ENCODE measurements at places on chromosomes 13 and 19.

GRCh38 chr19:45418802-45419201 lies 4.9 kb downstream of the ERCC1 start:
- DNase-seq = no peak

- no peak for DNase-seq
Measured at GRCh38 chr19:51137792-51138425, 4.2 kb upstream of the SIGLEC7 start.

GRCh38 chr19:4877753-4878490 lies 10.5 kb upstream of the PLIN3 start:
- no peak for DNase-seq

- peak; percentile 65 for DNase-seq
Measured at GRCh38 chr13:76885203-76886004, 801 bp downstream of the KCTD12 start.

DNA sequence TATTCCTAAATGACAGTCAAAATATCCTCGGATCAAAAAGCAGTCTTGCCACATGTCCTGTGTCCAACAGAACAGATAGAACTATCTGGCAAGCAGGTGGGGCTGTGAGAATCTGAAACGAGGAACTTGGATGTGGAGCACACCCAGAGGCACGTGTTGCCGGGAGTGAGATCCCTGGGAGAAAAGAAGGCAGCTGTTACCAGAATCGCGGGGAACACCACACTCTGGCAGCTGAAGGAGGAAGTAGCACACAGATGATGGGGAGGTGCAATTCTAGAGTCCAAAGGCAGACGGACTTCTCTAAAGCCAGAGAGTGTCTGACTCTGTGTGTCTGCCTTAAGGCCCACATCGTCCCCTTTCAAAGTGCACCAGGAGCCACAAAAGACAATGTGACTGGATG lies 22.3 kb downstream of the SLC7A1 start:
- no peak for DNase-seq

DNA sequence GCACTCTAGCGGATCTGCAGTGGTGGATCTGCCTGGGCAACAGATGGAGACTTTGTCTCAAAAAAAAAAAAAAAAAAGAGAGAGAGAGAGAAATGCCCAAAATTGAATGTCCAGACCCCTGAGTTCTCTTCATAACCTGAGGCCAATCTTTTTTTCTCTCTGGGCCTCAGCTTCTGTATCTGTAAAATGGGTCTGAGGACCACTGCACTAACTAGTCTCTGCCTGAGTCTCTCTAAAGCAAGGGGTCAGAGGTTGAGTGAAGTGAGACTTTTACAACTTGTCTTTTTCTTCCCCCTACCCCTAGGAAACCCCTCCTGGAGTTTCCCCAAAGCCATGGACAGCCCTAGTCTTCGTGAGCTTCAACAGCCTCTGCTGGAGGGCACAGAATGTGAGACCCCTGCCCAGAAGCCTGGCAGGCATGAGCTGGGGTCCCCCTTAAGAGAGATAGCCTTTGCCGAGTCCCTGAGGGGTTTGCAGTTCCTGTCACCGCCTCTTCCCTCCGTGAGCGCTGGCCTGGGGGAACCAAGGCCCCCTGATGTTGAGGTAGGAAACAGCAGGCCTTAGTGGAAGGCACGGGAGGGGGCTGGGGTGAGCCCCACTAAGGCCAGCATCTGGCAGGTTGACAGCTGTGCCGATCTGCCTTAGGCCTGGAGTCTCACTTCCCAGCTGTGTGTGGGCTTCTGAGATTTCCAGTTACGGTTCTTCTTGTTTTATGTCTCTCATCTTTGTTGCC lies 1.8 kb downstream of the TMEM91 start:
- DNase-seq = no peak

DNA sequence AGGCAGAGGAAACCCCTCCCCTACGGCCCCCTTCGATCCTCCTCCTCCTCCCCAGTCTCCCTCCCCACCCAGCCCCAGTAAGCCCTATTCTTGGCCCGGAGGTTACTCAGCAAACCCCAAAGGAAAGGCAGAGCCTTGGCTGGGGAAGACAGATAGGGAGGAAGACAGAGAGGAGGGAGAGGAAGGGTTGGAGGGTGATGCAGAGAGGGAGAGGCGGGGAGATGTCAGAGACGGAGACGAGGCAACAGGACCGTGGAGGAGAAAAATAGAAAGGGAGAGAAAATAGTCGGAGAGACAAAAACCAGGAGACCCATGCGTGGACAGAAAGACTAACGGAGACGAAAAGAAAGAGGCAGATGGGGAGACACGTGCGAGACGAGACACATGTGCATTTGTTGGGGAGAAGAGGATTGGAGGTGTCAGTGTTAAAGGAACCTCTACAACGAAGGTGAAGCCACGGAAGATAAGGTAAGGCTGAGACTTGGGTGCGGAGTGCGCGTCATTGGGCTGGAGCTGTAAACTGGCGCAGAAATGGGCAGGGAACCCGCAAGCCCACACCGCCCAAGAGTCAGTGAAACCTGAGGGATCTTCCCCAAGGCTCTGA lies 2.9 kb downstream of the TGFB1 start:
- DNase-seq = no peak

GRCh38 chr13:34344816-34345215 lies 526.9 kb downstream of the RFC3 start:
- no peak for DNase-seq

- peak; percentile 19 for DNase-seq
Measured at GRCh38 chr13:106919638-106920037, 351.7 kb upstream of the ARGLU1 start.

GRCh38 chr19:55239004-55239403 lies 10.4 kb upstream of the TMEM86B start:
- no peak for DNase-seq
